ENCODE measurements at places on chromosomes 6 and 20.

DNA sequence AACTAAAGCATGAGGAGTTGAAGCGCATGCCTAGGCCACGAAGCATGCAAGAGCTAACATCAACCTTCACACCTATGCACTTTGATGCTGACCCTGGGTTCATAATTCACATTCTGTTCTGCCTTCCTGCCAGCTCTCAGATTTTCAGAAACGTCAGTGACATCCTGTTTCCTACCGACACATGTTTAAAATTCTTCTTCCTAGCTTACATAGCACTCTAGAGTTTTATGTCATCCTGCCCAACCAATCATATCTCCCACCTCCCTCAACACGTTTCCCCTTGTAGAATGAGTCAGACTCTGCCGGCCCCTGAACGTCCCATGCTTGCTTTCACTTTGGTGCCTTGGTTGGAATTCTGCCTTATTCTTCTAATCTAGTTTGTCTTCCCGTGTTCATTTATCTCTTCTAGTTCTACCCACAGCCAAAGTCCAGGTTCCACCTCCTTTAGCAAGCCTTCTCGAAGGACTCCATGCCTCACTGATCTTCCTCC, 97.2 kb upstream of the MAP7 start:
- no peak for DNase-seq

- no peak for DNase-seq
Observed at GRCh38 chr6:169806701-169807100, 55.3 kb downstream of the ERMARD start.

GRCh38 chr6:111683749-111684267, 78.1 kb upstream of the TRAF3IP2 start:
- DNase-seq = no peak

DNA sequence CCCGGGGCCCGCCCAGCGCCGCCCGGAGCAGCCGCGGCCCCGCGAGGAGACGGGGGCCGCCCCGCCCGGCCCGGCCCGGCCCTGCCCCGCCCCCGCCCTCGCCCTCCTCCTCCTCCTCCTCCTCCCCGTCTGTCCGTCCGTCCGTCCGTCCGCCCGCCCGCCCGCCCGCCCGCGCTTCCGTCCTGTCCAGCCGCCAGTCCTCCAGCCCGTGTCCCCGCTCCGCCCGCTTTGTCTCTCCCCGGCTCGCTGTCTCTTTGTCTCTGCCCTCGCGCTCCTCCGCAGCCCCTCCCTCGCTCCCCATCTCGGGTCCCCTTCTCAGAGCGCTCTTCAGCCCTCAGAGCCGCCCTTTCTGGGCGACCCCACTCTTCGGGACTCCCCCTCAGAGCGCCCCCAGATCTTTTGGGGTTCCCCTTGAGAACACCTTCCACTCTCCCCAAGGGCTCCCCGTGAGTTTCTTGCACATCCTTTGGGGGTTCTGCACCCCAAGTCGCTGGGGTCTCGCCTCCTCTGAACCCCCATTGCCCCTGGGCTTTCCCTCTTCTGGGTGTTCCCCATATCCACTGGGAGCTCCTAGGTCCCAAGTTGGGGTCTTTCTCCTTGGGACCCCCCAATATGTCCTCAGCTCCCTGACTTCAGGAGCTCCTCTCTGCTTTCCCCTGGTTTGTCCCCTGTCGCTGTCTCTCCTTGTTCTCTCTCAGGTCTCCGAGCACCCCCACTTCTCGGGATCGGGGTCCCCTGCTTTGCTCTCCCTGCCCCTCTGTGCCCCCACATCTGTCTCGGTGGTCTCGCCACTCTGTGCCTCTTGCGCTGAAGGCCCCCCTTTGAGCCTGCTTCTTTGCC, 79.5 kb upstream of the MYL9 start:
- DNase-seq = peak; percentile 54

DNA sequence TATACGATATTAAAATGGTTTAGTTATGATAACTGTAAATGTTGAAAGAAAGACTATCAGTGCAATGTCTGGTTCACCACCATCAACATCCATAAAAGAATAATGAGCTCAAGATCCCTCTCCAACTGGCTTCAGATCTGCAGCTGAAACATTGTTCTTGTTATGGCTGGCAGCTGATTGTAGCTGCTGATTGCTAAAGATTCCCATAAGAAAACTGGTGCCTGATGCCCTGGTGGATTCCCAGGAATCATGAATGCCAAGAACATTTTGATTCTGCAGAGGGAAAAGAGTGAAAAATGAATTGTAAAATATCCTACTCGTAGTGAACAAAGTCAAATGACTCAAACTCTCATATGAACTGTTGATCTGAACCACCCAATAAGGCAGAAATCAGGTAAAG, 1160.2 kb downstream of the EPHA7 start:
- no peak for DNase-seq

DNA sequence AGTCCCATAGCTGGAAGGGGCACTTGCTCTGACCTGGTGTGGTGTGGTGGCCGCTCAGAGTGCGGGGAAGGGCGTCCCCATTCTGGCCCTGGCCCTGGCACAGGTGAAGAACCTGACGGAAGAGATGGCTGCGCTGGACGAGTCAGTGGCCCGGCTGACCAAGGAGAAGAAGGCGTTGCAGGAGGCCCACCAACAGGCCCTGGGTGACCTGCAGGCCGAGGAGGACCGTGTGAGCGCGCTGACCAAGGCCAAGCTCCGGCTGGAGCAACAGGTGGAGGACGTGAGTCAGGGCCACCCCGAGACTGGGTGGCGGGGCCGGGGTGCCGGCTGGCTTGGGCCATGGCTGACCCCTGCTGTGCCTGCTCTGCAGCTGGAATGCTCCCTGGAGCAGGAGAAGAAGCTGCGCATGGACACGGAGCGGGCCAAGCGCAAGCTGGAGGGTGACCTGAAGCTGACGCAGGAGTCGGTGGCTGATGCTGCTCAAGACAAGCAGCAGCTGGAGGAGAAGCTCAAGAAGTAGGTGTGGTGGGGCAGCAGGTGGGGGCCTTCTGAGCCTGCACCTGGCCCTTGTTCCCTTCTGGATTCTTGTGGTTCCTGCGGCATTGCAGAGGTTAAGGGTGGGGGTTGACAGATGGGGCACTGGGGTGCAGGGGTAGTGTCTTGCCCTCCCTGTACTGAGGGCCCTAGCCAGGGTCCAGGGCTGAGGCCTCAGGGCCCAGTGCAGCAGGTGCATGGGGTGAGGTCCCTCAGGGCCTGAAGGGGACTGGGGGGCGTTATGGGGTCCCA, 40.8 kb downstream of the MYH7B start:
- DNase-seq = no peak

GRCh38 chr20:50919567-50919966, 11.7 kb downstream of the ADNP start:
- no peak for DNase-seq

DNA sequence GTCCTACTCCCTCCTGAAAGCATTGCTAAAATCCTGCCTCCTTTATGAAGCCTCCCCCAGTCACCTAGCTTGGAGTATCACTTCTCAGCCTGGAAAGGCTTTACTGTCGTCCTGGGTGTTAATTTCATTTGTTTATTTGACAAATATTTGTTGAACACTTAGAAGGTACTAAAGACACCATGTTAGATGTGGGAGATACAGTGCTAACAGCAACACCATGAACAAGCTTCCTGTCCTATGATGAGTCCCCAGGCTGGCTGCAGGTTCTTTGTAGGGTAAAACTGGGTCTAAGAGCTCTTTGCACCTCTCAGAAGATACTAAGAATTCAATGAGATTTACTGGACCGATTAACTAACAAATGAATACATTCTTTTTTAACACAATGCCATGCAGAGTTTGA, 109.2 kb upstream of the TMEM170B start:
- no peak for DNase-seq

GRCh38 chr6:42396720-42397119, 55.0 kb downstream of the TRERF1 start:
- no peak for DNase-seq

- no peak for DNase-seq
Observed at GRCh38 chr20:49169547-49169946, 18.6 kb downstream of the STAU1 start.

DNA sequence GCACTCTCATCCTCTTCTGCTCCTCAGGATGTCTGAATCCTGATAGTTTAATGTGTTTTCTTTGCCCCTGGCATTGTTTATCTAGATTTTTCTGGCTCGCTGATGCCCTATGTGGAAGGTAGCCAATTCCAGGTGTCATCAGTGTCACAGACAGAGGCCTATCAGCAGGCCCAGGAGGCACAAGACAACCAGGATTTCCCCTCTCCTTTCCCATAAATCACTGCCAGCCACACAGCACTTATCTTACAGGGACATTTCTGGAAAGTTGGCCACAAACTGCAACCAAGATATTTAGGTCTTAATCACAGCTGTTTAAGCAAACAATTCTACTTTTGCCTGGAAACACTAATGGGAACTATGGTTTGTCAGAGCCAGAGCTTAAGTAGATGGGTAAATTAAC, 28.1 kb downstream of the ADGRF5 start:
- DNase-seq = no peak

DNA sequence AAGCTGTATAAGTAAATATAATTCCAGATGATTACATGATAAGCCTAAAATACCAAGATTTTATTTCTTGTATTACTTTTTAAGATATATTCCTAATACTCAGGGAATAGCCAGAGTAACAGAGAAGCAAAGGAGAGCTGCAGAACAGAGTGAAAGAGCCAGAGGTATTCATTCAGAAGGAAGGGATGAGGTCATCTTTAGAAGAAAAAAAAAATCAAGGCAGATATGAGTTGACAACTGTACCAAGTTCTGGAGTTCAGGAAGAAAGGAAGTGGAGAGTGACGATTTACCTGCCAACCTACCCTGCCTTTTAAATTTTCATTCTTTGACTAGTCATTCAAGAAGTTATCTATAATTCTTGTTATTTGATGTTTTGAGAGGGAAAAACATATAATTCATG, 28.8 kb upstream of the NHSL1 start:
- no peak for DNase-seq

DNA sequence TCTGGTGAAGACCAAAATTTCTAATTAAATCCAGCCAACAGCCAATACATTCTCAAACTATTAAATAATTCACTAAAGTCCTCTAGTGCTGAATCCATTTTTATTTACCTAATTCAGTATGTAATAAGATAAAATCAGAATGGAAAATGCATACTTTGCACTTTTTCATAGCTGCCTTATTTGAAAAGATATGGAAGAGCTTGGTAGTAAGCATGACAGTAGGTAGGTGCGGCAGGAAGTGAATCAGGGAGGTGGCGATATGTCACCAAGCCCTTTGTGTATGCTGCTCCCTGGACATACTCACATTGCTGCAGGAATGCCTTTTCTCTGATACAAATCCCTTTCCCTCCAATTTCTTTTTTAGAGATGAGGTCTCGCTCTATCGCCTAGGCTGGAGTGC, 10.2 kb upstream of the TGM3 start:
- DNase-seq = no peak

- no peak for DNase-seq
Observed at GRCh38 chr6:20025681-20026080, 186.6 kb downstream of the MBOAT1 start.

GRCh38 chr20:61037498-61037897, 214.6 kb upstream of the CDH4 start:
- no peak for DNase-seq

- no peak for DNase-seq
Observed at GRCh38 chr6:14023855-14024254, 93.7 kb upstream of the CD83 start.

- peak; percentile 48 for DNase-seq
Observed at GRCh38 chr6:82246802-82247504, 591 bp downstream of the IBTK start.

GRCh38 chr6:109945091-109945490, 33.0 kb upstream of the GPR6 start:
- DNase-seq = no peak

- DNase-seq = no peak
Observed at GRCh38 chr6:130975325-130975724, 87.7 kb downstream of the EPB41L2 start.

- no peak for DNase-seq
Observed at GRCh38 chr6:144935181-144935580, 650.0 kb downstream of the UTRN start.

- no peak for DNase-seq
Observed at GRCh38 chr6:121335087-121336008, 1.1 kb upstream of the TBC1D32 start.

GRCh38 chr6:134287859-134288537, 29.9 kb downstream of the SGK1 start:
- no peak for DNase-seq

- DNase-seq = no peak
Observed at GRCh38 chr6:16473184-16473907, 235.0 kb downstream of the GMPR start.

- no peak for DNase-seq
Observed at GRCh38 chr6:167517254-167517916, 192.5 kb downstream of the TTLL2 start.

DNA sequence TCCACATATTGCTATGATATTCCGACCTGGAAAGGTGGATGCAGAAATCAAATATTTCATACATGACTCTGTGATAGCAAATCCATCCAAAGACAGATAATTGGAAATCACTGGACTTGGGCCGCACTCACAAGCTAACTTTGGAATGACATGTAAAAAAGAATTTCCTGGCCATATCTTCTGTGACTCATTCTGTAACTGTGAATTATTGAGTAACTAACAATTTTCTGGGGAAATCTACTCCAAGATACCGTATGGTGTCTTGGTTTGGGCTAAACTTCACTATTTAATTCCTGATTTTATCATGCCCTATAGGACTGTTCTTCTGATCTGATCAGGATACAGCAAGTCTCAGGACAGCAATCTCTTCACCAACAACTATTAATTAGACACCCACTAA, 92.7 kb upstream of the LY86 start:
- DNase-seq = no peak

- no peak for DNase-seq
Observed at GRCh38 chr6:28789553-28790083, 134.2 kb downstream of the TRIM27 start.

DNA sequence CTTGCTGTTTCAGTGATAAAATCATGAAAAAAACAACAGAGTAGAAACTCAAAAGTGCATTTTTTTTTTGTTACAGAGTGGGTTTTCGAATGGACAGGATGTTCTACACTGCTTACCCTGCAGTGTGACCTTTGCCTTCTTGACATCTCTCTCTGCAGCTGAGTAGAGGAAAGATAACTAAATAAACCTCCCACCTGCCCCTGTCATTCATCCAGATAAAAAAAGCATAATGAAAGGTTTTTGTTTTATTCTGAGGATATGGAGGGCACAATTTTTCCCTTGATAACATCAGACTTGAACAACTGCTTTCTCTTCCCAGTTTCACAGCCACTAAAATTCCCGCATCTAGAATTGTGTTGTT, 193.6 kb upstream of the FOXQ1 start:
- DNase-seq = no peak

GRCh38 chr20:22611636-22612035, 27.3 kb upstream of the FOXA2 start:
- DNase-seq = no peak

Data from CMK (cell line).